Left renal cortex interstitium (tissue), 4 donors: ENCODE measurements at places on chromosomes 12 and 14. TPM values are rescaled to one million over a fixed set of nuclear protein-coding genes. Genes with fewer than 3 reads are reported as not detected.

Gene STON2
- polyA plus RNA-seq, result 39.3 TPM

Gene TSPAN19
- polyA plus RNA-seq, result 0.58 TPM

Gene OTX2
- not detected for polyA plus RNA-seq

Gene MLEC
- polyA plus RNA-seq, result 153 TPM

Gene LALBA
- not detected for polyA plus RNA-seq
